Muscle of back (tissue), 13 donors: ENCODE measurements at places on chromosomes 3 and 15. TPM values are rescaled to one million over a fixed set of nuclear protein-coding genes. Genes with fewer than 3 reads are reported as not detected.

The CNTN6 gene
- polyA plus RNA-seq, result 2.3 TPM

The TRAIP gene
- polyA plus RNA-seq, result 4.6 TPM

DNA sequence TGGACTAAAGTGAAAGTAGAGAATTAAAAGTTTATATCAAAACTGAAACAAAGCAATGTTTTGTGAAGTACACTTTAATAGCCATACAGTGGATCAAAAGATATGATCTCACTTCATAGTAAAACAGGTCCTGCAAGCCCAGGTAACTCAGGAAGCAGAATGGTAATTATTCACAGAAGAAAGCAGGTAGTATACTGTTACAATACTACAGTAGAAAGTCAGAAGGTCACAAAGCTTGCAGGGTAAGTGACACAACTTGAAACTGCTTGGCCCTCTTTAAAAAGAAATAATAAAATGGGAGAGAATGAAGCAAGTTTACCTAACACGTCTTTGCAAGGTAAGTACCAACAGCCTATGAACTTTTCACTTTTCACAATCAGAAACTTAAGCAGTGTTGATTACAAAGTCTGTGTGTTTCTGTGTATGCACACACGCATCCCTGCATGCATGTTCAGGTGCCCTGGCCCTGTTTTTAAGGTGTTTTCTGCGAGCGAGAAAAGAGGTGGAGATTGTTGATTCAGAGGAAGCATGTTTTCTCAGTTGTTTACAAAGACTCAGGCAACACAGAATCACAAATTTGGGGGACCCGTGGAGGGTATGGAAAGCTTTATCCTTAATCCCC lies at the start of gene NAALADL2:
TSS of gene NAALADL2 (plus strand) at position 221 of the 622 bp plus-strand sequence.
- DNase-seq, result no peak

DNA sequence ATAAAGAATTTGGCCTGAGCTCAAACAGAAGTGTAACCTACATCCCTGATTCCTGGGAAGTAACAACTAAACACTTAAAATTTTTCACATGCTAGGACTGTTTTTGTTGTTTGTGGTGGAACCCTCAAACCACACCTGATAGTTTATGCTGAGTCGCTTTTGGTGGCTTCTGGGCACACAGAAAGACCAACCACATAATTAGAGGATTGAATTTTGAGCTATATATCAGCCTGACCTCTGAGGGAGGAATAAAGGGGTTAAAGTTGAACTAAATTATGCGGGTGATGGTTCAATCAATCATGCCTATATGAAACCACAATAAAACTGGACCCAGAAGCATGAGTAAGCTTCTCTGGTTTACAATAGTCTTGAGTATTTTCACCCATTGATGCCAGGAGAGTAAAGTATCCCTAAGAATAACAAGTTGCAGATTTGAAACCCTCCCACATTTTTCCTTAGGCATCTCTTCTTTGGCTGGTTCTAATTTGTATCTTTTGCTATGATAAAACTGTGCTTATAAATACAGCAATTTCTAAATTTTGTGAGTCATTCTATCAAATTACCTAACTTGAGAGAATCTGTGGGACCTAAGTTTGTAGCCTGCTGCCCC lies 1304.5 kb upstream of the GBE1 start:
- DNase-seq, result no peak

- DNase-seq, result peak; percentile 6
Observed at GRCh38 chr15:61393949-61394348, 164.8 kb upstream of the RORA start.
